ENCODE measurements at places on chromosomes 1 and 21.

- H3K4me3 ChIP-seq, result no peak overlapping the region
- no peaks in the 10 kb centered on the region for H3K27me3 ChIP-seq
- H3K27ac ChIP-seq, result no peak overlapping the region
Observed at GRCh38 chr1:221809091-221810029, 67.5 kb upstream of the DUSP10 start.

DNA sequence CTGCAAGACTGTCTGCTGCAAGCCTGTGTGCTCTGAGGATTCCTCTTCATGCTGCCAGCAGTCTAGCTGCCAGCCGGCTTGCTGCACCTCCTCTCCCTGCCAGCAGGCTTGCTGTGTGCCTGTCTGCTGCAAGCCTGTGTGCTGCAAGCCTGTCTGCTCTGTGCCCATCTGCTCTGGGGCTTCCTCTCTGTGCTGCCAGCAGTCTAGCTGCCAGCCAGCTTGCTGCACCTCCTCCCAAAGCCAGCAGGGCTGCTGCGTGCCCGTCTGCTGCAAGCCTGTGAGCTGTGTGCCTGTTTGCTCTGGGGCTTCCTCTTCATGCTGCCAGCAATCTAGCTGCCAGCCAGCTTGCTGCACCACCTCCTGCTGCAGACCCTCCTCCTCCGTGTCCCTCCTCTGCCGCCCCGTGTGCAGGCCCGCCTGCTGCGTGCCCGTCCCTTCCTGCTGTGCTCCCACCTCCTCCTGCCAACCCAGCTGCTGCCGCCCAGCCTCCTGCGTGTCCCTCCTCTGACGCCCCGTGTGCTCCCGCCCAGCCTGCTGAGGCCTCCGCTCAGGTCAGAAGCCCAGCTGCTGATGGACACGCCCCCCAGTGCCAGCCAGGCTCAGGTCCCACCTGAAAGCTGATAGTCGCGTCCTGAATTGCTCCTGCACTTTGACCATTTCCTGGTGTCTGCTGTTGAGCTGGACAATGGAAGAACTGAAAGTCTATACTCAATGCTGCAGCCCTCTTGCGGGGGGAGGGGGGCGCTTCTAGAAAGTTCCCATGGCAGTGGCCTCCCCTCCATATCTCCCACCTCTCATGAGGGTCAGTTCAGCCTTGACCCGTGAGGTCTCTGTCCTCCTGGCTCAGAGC is 1.2 kb downstream of the KRTAP10-4 start:
- H3K27me3 ChIP-seq, result no peaks in the 10 kb centered on the region
- H3K36me3 ChIP-seq, result no peaks in the 10 kb centered on the region
- no peak overlapping the region for H3K27ac ChIP-seq
- no peak overlapping the region for H3K4me3 ChIP-seq

- H3K4me1 ChIP-seq, result no peaks in the 10 kb centered on the region
- H3K36me3 ChIP-seq, result no peaks in the 10 kb centered on the region
- H3K4me3 ChIP-seq, result no peak overlapping the region
- H3K27me3 ChIP-seq, result no peaks in the 10 kb centered on the region
Observed at GRCh38 chr1:67299296-67299695, 8.4 kb upstream of the IL12RB2 start.

- no peaks in the 10 kb centered on the region for H3K27me3 ChIP-seq
- peak overlapping the region; percentile 55 for H3K27ac ChIP-seq
- no peaks in the 10 kb centered on the region for H3K36me3 ChIP-seq
- peaks cover 18% of the 10 kb centered on the region for H3K4me1 ChIP-seq
- DNase-seq, result no peak
Observed at GRCh38 chr1:26739329-26739914, 43.6 kb downstream of the ARID1A start.

DNA sequence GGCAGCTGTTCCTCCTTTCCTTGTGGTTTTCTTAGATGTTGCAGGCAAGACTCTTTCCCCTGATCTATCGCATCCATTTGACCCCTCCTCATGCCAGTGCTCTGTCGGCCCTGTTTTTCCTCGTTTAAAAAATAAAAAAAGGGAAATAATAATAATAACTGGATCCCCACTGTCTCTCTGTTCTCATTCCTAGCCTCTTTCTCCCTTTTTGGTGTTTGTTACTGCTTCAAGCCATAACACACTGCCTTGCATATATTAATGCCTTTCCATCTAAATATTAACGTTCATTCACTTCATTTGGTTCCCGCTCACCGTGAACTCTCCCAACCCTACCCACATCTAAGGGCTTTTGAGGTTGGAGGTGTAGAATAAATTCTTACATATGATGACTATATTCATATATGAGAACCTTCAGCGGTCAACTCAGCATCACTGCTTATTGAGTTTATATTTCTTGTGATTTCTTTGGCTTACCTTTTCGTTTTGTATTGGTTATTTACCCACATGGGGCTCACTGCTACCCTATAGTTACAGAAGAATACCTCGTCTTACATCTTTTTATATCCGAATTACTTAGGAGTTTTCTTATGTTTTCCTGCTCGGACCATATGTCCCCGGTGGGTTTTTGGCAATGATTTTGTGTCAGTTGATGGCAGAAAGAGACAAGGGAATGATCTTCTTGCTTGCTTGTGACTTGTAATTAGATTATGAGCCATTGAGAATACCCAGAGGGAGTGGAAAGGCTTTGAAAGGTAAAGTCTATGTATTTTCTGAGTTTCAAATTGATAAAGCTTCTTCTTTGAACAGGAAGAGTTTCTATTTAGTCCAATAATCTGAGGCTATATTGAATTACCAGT is 805 bp downstream of the ATG4C start:
- H3K27ac ChIP-seq, result peak overlapping the region; percentile 94
- no peaks in the 10 kb centered on the region for H3K27me3 ChIP-seq
- H3K36me3 ChIP-seq, result no peaks in the 10 kb centered on the region
- H3K4me1 ChIP-seq, result peaks cover 6% of the 10 kb centered on the region
- DNase-seq, result no peak
- H3K4me3 ChIP-seq, result peak overlapping the region; percentile 80
